ENCODE measurements at places on chromosomes 2 and 18.
A peak's percentile ranks its signal among the peaks of the same experiment; 100 is the strongest.

DNA sequence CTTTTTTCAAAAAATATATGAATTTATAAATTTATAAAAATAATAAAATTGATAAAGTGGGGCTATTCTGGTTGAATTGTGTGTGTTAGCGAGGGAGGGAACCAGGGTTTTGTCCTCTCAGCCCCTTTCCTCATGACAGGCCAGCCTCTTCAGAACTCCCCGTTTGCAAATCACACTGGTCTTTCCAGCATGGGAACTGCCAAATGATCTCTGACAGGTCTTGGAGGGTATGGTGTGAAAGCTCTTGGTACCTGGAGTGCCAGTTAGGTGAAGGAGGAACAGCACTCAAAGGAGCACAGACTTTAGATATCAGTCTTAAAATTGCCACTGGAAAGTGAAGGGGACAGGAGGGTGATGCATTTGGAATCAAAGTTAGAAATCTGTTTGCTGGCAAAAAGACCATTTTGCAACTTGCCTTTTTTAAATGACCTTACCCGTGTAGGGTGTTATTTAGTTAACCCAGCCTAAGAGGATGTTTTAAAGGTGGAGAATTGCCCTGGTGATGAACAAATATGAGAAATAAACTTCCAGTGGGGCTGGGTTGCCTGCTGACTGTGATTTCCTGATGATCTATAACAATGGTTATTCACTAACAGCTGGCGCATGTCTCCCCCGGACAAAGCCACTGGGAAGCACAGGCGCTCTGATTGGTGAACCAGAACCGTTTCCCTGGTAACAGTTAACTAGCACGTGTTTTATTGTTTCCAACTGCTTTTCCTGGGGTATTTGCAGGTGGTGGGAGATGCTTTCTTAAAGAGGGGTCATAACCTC lies 85.3 kb upstream of the EFEMP1 start:
- peak; percentile 48 for DNase-seq

- DNase-seq = no peak
Observed at GRCh38 chr2:230774348-230774951, 61.8 kb downstream of the CAB39 start.

DNA sequence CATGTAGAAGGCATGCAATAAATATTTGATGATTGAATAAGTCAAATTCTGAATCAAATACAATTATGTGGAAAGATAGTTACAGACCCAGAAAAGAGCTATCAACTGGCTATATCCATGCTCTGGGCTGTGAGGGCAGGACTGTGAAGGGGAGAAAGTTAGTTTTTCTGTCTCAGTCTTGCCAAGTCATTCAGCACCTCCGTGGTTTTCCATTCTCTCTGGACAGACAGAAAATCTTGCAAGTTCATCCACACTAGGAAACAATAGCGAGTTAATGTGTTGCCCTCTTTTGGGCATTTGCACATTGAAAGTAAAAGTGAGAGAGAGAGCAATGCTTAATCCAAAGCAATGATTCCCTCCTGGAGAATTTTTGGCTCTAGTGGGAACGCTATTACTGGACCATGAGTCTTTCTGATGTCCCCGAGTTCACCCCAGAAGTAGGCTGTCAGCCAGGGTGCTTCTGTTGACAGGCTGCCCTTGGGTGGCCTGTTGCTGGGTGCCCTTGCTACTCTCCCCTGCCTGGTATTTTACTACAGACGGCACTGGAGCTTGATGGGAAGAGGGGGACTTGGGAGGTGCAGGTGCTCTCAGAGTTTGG lies 238.3 kb downstream of the LOXHD1 start:
- peak; percentile 66 for DNase-seq

DNA sequence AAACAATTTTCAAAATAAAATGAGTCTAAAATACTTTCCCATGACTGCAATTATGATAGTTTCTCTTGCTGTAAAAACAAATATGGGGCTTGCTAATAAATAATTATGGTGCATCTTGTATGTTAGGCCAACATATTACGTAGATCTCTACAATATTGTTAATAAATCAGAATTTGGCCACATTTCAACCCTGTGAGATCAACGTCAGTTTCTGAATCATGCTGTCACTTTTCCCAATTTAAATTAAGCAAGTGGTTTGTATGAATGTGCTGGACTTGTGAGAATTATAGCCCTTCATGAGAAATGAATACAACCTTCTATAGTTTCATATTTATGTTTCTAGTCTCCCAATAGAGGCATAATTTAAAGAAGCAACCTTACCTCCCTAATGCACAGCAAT lies 808.9 kb downstream of the SUCLG1 start:
- no peak for DNase-seq

- no peak for DNase-seq
Observed at GRCh38 chr18:33836564-33836963, 258.5 kb downstream of the ASXL3 start.

DNA sequence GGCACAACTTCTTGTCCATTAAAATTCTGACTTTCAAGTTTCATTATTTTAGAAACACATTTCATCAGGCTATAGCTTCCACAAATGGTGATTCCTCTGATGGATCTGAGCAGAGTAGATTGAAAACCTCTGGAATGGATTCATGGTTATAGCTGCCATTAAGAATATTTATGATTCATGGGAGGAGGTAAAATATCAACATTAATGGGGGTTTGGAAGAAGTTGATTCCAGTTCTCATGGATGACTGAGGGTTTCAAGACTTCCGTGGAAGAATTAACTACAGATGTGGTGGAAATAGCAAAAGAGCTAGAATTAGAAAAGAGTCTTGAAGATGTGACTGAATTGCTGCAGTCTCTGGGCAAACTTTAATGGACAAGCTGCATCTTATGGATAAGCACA lies 797.4 kb downstream of the SUCLG1 start:
- DNase-seq = no peak

GRCh38 chr2:101858910-101859309 lies 132.8 kb upstream of the IL1R2 start:
- no peak for DNase-seq

GRCh38 chr2:28736034-28736433 lies 15.6 kb upstream of the PPP1CB start:
- DNase-seq = peak; percentile 76

All from left cardiac atrium (tissue), 4 donors.